ENCODE measurements at places on chromosomes 12 and 14.

GRCh38 chr14:61472801-61473376, 151.5 kb downstream of the PRKCH start:
- DNase-seq, result peak; percentile 88

DNA sequence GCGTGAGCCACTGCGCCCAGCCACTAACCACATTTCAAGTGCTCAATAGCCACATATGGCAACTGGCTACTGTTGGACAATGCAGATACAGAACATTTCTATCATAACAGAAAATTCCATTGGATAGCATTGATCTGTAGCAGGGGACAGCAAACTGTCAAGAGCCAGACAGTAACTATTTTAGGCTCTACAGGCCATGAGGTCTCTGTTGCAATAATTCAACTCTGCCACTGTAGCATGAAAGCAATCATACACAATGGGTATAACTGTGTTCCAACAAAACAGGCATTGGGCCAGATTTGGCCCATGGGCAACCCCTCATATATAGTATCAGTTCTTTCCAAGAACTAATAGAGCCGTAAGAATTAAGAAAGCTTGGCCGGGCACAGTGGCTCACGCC, 8.0 kb downstream of the CSRNP2 start:
- DNase-seq, result no peak

- no peak for DNase-seq
Observed at GRCh38 chr12:94157181-94157580, 8.8 kb downstream of the PLXNC1 start.

GRCh38 chr12:58727521-58727920, 192.8 kb downstream of the LRIG3 start:
- DNase-seq, result no peak

GRCh38 chr14:106879241-106879640, 1352.9 kb downstream of the TMEM121 start:
- peak; percentile 82 for DNase-seq

DNA sequence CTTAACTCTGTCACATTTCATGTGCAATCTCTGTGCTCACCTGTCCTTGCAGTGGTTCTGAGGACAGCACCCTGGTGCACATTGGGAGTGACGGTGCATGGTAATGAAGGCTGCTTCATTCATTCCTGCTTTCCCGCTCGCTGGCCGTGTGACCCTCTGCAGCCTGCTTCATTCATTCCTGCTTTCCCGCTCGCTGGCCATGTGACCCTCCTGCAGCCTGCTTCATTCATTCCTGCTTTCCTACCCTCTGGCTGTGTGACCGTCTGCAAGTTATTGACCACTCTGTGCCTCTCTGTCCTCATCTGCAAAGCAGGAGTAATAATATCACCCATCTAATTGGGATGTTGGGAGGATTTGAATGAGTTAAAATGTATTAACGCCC, 189.1 kb upstream of the TMEM132C start:
- DNase-seq, result no peak

DNA sequence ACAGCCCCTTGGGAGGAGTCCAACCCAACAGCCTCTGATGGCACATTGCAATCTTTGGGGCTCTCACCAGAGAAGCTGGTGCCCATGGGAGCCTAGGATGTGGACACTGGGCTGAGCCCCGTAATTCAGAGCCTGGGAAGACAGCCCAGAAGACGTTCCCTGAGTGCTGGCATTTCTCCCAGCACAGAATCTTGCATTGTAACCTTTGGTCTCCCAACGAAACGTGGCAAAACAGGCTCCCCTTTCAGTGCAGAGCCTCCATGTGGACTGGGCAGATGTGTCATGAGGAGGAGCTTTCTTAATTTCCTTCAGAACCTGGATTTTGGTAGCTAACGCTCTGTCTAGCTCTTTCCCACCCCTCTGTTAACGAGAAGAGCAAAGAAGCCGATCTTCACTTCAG, 26.3 kb downstream of the BATF start:
- DNase-seq, result peak; percentile 18

GRCh38 chr12:58186914-58187313, 245.5 kb downstream of the ATP23 start:
- DNase-seq, result no peak

- peak; percentile 46 for DNase-seq
Observed at GRCh38 chr12:46124848-46125619, 134.7 kb upstream of the SCAF11 start.

DNA sequence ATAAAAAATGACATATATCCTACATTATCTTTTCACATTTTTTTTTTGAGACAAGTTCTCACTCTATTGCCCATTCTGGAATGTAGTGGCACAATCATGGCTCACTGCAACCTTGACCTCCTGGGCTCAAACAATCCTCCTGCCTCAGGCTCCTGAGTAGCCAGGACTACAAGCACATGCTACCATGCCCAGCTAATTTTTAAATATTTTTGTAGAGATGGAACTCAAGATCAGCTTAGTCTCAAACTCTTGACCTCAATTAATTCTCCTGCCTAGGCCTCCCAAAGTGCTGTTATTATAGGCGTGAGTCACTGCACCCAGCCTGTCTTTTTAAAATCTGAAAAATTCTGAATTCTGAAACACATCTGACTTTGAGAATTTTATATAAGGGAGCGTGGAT, 241.9 kb upstream of the DCN start:
- DNase-seq, result no peak

GRCh38 chr12:2811801-2812200, 667 bp upstream of the ITFG2 start:
- DNase-seq, result no peak

DNA sequence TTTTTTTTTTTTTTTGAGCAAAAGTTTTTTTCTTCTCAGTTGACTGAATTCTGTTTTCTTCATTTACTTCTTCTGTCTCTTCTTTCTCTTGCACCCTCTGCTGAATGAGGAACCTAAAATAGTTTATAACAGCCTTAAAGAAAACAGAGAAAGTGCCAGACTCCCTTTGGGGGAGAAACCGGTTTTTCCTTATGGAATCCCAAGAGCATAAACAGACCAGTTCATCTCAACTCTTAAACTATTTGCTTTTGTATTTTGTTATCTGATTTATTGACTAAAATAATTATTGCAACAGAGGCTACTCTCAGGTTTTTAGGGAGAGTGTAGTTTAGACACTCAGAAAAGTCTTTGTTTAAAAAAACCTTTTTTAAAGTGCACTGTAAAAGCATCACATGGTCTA, 30.2 kb downstream of the ST8SIA1 start:
- no peak for DNase-seq

DNA sequence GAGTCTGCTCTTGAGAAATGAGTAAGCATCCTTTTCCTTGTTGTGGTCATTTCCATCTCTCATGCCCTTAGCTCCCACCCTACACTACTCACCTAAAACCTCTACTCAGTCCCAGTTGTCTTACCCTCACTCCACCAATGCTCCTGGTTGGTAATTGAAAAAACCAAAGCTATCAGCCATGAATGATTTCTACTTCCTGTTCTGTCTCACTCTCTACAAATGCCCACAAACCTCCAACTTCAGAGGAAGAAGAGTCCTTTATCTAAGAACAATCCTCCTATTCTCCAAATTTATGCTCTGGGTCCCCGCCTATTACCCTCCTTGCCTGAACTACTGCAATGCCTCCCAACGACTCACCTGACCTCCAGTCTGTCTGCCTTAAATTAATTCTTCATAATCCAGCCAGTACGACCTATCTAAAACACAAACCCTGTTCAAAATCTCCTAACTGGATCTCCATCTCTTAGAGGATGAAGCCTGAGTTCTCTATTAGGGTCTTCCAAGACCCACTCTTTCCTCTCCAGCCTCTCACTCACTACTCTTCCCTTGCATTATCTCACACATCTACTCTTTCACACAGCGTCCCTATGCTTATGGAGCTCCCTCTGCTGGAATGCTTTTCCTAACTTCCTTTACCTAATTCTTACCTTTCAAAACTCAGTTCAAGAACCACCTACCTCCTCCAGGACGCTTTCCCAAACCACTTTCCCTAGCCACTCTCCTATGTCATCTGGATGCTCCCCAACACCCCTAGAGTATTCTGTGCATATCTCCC, 2.2 kb downstream of the DHRS1 start:
- DNase-seq, result no peak

- peak; percentile 86 for DNase-seq
Observed at GRCh38 chr14:104708606-104709268, 15.3 kb upstream of the ADSS1 start.

GRCh38 chr12:130335517-130336392, 1.9 kb upstream of the PIWIL1 start:
- DNase-seq, result no peak

GRCh38 chr14:49971156-49972130, 78.6 kb downstream of the ARF6 start:
- DNase-seq, result peak; percentile 73

GRCh38 chr14:91230397-91231035, 14.0 kb downstream of the GPR68 start:
- no peak for DNase-seq

- DNase-seq, result no peak
Observed at GRCh38 chr14:35985474-35986218, 159.5 kb downstream of the BRMS1L start.

DNA sequence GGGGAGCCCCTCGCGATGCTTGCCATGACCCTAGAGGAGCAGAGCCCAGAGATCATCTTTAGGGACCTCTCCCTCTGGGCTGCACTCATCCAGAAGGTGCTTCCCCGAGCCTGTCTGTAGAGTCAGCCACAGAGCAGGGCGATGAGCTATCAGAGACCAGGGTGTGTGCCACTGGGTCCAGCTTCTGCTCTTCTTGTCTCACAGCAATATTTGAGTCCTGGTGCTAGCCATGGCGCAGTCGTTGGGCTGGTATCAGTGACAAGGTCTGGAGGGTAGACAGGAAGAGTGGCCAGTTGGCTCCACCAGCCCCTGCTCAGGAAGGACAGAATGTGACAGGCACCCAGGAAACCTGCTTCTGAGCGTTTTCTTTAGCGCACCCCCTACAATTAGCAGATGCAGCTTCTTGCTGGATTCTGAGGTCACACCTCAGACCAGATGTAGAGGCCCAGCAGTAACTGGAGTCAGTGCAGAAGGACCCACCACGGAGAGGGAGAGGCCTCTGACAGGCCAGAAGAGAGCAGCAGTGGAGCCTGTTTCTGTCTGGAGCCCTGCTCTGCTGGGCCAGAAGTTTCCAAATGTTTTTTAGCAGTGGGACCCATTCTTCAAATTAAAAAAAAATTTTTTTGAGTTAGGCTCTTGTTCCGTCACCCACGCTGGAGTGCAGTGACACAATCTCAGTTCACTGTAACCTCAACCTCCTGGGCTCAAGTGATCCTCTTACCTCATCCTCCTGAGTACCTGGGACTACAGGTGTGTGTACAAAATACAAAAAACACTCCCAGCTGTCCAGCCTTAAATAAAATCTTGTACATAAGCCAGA, 23.7 kb downstream of the ANKRD9 start:
- no peak for DNase-seq

DNA sequence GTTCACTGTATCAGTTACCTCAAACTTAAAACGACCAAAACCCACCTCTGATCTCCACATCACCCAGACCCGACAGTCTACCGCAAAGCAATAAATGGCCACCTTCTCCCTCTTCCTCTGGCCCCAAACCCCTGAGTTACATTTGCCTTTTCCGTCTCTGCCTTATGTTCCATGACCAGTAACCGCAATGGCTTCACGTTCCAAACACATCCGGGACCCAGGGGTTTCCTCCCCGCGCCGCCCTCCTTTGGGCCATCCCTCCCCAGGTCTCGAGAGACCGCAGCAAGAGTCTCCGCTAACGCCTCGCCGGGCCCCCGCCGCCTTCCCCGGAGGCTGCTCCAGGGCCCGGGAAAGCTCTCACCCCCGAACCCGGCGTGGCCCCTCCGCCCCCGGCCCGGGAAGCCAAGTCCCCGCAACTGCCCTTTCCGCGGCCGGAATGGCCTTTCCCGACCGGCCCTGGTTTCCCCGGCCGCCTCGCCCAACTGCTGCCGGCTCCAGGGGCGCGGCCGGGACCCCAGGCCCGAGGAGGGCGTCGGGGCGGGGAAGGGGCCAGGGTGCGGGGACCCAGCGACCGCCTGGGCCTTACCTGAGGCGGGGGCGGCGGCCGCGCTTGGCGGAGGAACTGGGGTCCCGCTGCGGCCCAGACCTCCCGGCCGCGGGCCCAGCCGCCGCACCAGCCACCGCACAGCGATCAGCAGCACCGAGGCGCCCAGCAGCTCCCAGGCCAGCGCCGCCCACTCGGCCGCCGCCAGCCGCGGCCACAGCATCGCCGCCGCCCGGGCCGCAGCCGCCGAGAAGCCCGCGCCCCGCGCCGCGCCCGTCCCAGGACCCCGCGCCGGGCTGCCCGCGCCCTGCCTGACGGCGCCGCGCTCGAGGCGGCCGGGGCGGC, at the start of gene ANKLE2:
TSS of gene ANKLE2 (minus strand) at position 801 of the 889 bp plus-strand sequence. CDS start at position 767, 34 bp downstream.
- peak; percentile 84 for DNase-seq

GRCh38 chr12:116152268-116152667, 125.2 kb downstream of the MED13L start:
- no peak for DNase-seq

DNA sequence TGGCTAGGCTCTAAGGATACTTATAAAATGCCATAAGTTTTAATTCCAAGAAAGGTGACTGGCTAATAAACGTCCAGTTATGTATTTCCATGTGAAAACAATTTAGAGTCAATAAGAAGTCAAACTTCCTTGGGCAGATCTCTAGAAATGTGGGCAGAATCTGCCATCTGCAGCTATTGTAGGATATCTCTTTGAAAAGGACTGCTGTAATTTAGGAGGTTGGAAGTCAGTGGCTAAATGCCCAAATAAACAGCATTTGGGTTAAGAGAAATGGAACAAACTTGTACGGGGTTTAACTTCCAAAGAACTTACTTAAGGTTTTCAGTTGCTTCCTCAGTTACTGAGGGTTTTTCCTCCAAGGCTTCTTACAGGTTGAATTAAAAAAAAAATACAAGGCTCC, 121.6 kb downstream of the FIGNL2 start:
- no peak for DNase-seq

DNA sequence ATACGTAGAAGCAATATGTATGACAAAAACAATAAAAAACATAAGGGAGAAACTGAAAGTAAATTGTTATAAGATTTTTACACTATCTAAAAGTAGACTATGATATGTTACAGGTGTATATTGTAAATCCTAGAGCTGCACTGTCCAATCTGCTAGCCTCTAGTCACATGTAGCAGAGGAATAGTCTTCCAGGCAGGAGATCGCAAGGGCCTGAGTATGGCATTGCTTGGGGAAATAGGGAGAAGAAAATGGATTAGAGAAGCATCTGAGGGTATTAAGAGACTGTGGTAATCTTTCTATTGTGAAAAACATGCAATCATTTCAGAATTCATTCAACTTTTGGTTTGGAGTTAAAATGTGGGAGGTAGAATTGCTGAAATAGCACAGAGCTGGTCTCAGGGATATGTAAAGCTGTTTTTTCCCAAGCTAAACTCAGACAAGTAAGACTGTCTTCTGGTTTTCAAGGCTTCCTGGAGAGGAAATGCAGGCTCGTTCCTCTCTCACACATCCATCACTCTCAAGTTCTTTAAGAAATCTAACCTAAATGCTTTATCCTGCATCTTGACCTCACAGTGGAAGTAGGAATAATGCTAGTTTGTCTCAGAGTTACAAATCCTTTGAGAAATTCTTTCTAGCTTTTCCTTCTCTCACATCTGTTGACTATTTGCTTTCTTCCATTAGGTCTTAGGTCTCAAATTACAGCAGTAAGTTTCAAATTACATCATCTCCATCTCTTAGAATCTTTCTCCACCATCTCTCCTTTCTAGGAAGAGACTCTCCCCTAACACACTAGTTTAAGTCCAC, 7.6 kb upstream of the CCDC184 start:
- DNase-seq, result no peak

All from activated T-cell treated with anti-CD3 and anti-CD28 coated beads, Interleukin-2, amount 50 U/mL, for 48 hours (primary cell).